Neural crest cell (in vitro differentiated cells): ENCODE measurements at places on chromosomes 6 and 20.

GRCh38 chr20:47949230-47949629, 163.9 kb upstream of the SULF2 start:
- DNase-seq: no peak

DNA sequence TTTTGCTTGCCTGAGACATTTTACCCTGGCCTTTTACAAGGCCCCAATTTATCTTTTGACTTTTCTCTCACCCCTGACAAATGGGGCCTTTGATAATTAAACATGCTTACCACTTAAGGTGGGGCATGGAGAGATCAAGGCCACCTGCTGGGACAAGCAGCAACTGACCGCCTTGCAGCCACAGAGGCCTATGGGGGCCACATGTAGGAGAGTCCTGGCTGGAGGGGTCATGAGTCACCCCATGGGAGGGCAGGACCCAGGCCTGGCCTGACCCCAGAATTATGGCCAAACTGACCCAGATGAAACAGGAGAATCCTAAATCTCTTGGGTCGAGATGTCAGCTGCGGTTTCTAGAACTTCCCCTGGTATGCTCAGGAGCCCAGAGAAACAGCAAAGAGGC, 8.5 kb upstream of the OCSTAMP start:
- no peak for DNase-seq

- no peak for DNase-seq
Observed at GRCh38 chr6:56647172-56647762, 4.6 kb upstream of the DST start.

DNA sequence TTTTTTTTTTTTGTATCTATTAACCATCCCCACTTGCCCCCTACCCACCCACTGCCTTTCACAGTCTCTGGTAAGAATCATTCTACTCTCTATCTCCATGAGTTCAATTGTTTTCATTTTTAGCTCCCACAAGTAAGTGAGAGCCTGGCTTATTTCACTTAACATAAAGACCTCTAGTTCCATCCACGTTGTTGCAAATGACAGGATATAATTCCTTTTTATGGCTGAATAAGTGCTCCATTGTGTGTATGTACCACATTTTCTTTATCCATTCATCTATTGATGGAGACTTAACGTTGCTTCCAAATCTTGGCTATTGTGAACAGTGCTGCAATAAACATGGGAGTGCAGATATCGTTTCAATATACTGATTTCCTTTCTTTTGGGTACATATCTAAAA, 328.5 kb downstream of the BTBD9 start:
- DNase-seq: no peak

DNA sequence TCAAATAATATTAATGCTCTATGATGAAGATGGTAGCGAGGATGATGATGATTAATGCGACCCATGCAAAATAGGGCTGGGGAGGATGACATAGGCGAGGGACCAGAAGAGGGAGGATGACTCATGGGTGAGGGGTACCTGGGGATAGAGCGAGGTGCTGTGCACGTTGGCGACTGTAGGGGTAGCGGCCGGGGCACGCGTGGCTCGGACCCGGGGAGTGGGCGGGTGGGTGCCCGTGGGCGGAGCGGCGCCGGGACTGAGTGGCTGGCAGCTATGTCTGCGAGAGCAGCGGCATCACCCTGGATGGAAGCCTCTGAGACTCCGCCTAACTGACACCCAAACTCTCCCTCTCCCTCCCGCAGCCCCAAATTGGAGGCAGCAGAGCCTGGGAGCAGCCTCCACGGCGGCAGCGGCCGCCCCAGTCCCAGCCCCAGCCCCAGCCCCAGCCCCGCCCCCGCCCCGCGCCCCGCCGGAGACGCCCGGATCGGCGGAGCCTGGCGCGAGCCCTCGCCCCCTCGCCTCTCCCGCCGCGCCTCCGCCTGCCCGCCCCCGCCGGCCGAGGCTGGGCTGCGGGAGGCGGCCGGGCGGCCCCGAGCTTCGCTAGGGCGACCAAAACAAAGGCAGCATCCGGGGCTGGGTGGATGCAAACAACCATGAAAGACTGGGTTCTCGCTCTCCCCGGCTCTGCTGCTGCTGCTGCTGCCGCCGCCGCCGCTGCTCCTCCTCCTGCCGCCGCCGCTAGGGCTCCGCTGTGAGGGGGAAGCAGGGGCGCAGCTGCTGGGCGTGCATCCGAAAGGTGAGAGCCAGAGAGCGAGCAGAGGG, at the start of gene RIMS1:
TSS of gene RIMS1 (plus strand) at position 367 of the 822 bp plus-strand sequence. CDS start 474 bp downstream, outside the sequence.
- DNase-seq: peak; percentile 64

- no peak for DNase-seq
Observed at GRCh38 chr20:44704551-44704971, 10.6 kb upstream of the CCN5 start.
